Stimulated activated CD8-positive, alpha-beta memory T cell treated with anti-CD3 and anti-CD28 coated beads, Interleukin-4, amount 100 ng/mL, for 4 hours (primary cell): ENCODE measurements at places on chromosomes 5 and 9.

GRCh38 chr5:76771705-76772405, 47.0 kb upstream of the F2RL1 start:
- DNase-seq, result no peak

DNA sequence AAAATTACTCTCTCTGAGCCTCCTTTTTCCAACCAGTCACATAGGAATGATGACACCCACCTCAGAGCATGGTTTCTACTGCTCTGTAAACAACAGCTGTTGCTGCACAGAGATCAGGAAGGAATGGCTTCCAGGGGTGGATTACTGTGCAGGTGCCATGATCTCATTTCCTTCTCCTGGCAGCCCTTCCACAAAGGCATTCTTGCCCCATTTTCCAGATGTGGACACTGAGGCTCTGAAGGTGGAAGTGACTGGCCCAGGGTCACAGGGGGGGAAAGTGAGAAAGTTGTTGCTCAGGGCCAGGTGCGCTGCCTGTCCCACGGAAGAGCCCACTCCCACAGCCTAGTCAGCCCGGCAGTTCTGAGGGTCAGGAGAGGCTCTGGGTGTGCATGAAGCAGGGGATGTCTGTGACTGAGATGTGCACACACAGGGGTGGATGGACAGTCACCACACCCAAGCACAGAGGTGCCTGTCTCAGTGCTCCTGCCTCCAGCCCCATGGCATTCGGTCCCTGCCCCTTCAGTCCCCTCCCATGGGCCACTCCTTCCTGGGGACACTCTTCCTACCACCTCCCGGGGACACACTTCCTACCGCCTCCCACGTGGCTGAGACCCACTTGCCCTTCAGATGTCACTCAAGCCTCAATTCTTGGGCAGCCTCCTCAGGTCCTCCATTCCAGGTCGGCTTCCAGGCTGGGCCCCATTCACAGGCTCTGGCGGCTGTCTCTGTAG, 17.0 kb downstream of the FGFR4 start:
- no peak for DNase-seq

GRCh38 chr5:119009131-119009530, 20.8 kb upstream of the DTWD2 start:
- DNase-seq, result no peak

DNA sequence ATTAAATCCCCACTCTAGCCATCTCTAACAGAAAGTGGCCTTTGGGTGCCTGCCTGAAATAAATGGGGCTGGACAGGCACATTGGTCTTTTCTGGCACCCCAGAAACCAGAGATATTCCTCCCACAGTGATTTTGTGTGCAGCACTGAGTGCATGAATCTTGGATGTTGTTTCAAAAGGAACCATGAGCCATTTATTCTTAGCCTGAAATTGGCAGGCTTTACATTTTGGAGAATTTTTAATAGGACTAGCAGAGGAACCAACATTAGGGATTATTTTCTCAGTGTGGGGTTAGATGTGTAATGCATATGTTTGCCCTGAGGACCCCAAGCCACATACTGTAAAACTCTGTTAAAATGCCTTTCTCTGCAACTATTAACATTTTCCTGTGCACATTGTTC, 451.3 kb downstream of the NFIB start:
- no peak for DNase-seq

GRCh38 chr5:93580927-93581445, at the start of gene NR2F1-AS1:
NR2F1-AS1 (minus strand) TSS chr5:93581219.
- DNase-seq, result no peak

DNA sequence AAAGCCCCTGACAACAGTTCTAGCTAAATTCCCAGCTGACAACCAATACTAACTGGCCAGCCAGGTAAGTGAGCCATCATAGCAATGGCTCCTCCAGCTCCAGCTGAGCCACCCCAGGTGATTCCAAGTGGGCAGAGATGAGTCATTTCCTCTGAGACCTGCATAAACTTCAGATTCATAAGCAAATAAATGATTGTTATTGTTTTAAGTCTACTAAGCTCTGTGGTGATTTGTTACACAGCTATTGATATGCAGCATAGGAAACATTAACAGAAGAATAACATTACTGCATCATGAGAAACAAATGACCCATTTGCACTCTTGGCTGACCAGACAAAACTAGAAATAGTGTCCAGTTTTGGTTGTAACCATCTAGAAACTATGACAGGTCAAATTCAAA, 60.3 kb downstream of the TTC39B start:
- DNase-seq, result no peak

DNA sequence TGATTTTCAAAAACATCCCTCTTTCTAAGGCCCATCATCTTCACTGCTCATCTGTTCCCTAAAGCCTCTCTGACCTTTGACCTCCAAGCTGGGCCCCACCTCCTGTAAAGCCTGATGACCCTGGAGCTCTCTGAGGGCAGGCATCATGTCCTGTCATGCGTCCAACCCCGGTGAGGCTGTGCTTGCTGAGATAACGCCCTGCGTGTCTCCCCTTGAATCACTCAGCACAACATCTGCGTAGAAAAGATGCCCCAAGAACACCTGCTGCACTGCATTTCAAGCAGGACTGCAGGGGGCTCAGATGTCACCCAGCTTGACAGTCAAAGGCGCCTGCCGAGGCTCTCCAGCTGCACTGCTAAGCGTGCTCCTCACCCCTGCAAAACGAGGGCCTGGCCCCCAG, 78.0 kb downstream of the OTULIN start:
- DNase-seq, result no peak

- no peak for DNase-seq
Observed at GRCh38 chr5:25552871-25553481, 908.2 kb upstream of the CDH10 start.

- no peak for DNase-seq
Observed at GRCh38 chr9:129709438-129710168, 43.2 kb downstream of the PTGES start.

DNA sequence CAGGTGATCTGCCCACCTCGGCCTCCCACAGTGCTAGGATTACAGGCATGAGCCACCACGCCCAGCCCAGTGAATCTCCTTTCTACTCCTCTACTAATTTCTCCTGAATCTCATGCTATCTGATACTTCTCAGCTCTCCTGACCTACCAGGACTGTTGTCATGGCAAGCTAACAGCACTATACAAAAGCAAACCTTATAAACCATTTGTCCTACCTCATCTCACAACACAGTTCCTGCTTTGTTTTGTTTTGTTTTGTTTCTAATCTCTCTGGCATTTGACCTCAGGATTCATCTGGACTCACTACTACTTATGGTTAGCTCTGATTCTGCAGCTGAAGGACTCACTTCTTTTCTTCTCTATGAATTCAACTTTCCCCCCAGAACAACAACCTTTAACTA, 734.8 kb downstream of the TLE1 start:
- DNase-seq, result no peak

DNA sequence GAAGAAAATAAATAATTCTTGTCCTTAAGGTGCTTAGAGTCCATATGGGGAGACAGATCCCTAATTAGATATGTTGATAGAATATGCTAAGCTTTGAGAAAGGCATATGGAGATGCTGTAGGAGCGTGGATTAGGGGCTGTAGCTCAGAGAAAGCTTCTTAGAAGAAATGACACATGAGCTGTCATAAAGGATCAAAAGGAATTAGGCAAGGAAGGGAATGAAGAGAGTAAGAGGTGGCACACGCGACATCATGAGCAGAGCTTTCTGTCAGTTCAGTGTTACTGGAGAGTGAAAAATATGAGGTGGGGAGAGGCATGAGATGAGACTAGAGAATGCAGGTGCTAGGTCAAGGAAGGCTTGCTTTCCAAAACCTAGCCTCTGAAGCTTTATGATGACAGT, 118.6 kb downstream of the KIAA0825 start:
- no peak for DNase-seq

GRCh38 chr5:126248611-126249010, 174.6 kb upstream of the GRAMD2B start:
- no peak for DNase-seq

DNA sequence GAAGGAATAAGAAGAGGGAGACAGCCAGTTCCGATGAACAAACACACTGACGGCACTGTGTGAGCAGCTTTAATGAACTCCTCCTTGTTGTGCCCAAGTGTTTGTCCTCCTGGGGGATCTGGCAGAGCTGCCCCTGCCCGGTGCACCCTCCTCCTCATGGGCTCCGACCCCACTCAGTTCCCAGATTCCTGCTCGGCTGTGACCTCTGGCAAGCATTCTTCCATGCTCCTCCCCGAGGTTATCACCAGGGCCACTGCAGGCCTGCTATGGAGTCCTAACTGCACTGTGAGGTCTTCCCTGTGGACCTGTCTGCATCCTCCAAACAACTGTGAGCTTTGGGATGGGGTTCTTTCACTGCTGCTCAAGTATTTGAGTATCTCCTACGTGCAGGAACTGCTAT, 142.2 kb downstream of the DCP2 start:
- no peak for DNase-seq

DNA sequence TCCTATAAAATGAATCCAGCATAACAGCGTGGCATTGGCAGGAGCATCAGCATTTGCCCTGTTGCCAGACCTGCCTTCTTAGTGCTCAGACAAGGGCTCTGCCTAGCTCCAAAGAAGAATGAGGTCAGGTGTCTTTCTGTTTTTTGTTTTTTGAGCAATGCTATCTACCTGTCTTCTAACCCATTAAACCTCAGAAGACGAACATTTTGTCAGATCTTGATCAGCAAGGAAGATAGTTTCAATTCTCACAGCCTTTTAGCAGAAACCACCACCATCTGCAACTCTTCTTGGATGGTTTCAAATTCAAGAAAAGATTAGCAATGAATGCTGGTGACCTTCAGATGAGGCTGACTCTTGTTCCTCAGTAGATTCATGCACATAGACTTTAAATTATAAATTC, 103.5 kb upstream of the IQGAP2 start:
- DNase-seq, result no peak
